ENCODE measurements at places on chromosomes 7 and 10.

- DNase-seq = no peak
Measured at GRCh38 chr7:15855525-15856109, 169.1 kb upstream of the MEOX2 start.

DNA sequence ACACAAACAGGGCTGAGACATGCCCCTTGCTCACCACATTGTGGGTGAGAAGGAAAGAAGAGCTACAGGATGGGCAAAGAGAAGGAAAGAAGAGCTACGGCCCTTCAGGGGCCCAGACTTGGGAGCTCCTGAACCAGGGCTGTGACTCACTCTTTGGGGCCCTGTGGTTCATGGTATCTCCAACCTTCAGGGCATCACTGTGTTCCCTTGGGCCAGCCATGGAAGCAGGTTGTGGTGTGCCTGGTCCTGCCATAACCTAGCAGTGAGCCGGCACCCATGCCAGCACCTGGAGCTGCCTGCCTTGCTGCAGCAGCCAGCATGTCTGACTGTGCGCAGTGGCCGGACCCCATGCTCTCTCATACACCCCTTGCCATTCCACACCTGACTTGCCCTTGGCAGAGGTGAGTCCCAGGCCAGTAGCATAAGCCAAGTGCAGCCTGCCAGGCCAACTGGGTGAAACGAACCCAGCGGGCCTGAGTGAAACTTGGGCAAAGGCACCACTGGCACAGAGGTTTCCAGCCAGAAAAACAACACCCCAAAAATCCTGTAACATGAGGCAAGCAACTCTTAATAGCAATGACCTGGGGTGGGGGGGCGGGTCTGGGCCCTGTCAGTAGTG lies 89.0 kb upstream of the CACUL1 start:
- no peak for DNase-seq

GRCh38 chr7:13898957-13899670 lies 90.4 kb downstream of the ETV1 start:
- no peak for DNase-seq

- no peak for DNase-seq
Measured at GRCh38 chr7:133698127-133698526, 429.0 kb upstream of the LRGUK start.

DNA sequence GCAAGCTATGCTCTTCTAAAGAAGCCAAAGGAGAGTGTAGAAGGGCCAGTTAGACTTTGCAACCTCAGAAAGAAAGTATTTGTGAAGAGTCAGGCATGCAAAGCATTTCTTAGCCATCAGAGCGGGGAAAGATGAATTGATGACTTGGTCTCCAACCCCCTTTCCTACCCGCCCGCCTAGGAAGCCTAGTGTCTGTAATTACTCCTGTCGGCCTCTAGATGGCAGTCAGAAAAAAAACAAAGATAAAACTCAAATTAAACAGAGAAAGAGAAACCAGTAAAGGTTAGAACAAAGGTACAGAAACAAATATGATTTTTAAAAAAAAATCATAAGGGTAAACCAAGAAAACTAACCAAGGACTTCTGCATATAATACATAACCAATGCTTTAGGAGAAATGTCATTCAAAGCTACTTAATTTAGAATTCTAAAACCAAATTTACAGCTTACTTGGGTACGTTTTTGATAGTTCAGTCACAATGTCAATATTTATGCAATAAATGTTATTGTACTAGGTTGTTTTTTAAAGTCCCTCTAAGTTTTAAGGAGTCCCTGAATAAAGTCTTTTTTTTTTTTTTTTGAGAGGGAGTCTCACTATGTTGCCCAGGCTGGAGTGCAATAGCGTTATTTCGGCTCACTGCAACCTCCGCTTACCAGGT lies 97.6 kb downstream of the LYZL1 start:
- no peak for DNase-seq

- DNase-seq = peak; percentile 77
Measured at GRCh38 chr10:101066146-101066895, 4.5 kb downstream of the KAZALD1 start.

- no peak for DNase-seq
Measured at GRCh38 chr7:158448430-158449100, 139.1 kb downstream of the PTPRN2 start.

DNA sequence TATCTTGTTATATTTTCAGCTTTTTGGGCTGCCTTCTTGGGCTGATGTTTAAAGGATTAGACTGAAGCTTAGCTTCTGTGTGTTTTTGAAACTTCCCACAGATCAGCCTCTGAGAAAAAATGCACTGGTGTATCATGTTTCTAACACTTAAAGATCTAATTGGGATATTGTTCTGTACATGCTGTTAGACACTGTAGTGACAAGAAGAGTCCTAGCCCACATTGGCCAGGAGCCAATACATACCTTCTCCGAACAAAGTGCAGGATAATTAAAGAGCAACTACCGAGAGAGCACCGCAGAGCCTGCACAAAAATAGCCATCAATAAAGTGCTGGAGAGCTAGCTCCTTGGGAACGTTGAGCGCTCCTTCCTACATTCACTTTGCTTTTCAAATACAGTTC lies 289.4 kb upstream of the SP8 start:
- no peak for DNase-seq

GRCh38 chr7:100429637-100430492 lies at the start of gene MEPCE:
Gene MEPCE (plus strand): TSS chr7:100429831. CDS start chr7:100430019, 188 bp downstream.
- DNase-seq = peak; percentile 99

- peak; percentile 43 for DNase-seq
Measured at GRCh38 chr10:122142641-122143237, 128.4 kb upstream of the BTBD16 start.

GRCh38 chr7:129789000-129789399 lies 163.8 kb downstream of the UBE2H start:
- no peak for DNase-seq

DNA sequence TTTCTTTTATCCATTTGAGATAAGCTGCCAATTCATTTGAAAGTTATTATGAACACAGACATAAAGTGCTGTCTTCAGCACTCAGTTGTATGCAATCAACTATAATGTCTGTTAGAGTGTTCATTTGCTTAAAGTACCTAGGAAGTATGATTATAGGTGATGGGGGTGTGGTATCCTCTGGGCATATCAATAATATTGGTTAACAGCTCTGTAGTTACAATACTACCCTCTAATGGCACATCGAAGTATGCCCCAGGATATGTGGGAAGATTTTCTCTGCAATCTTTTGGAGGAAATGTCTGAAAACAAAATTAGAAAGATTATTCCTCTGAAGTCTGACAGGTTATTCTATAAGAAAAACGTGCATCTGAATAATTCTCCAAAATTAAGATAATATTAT lies 429.7 kb downstream of the ARL4A start:
- DNase-seq = no peak

- peak; percentile 88 for DNase-seq
Measured at GRCh38 chr10:63030536-63030935, 102.6 kb upstream of the NRBF2 start.

DNA sequence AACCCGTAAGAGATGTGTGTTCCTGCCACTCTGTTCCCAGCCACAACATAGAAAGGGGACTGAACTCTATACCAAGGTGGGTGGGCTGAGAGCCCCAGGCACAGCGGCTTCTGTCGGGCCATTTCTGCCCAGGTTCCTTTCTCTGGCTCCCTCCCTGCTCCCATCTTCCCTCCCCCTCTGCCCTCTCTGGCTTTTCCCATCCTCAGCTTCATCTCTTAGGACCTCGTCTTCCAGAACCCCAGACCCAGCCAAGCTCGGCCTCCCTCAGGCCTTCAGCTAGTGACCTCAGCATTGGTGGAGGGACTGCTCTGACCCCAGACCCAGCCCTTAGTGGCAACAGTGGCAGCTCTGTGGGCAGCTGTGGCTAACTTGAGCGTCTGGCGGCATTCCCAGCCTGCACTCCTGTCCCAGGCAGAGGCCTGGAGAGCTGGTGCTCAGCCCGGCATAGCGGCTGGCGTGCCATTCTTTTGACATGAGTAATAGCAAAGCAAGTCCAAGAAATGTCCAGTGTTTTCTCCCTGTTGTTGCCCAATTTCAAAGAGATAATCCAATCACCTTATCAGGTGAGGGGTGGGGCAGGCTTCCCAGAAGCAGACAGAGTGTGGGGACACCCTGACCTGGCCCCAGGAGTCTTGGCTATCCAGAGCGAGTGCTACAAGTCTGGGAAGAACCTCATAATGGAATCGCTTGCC lies 15.9 kb downstream of the PTPRE start:
- DNase-seq = no peak

- DNase-seq = no peak
Measured at GRCh38 chr7:128955981-128956380, 18.3 kb downstream of the IRF5 start.

- peak; percentile 61 for DNase-seq
Measured at GRCh38 chr10:93463723-93464476, 18.2 kb downstream of the MYOF start.

GRCh38 chr7:21414795-21415393 lies 13.0 kb upstream of the SP4 start:
- no peak for DNase-seq

DNA sequence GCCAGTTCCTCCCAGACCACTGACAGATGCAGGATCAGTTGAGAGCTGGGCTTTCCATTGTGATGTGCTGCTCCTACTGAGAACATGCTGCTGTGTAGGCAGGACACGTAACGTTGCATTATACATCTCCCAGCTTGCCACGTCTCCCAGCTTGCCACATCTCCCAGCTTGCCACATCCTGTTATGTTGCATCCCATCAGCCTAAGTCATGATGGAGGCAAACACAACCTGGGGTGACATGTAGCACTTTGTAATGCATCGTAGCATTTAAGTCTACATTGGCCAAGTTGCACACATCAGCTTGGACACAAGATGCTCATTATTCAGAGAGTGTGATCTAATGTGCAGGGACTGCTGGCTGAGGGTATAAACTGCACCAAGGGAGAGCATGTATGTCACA lies 73.3 kb upstream of the CHCHD3 start:
- no peak for DNase-seq

DNA sequence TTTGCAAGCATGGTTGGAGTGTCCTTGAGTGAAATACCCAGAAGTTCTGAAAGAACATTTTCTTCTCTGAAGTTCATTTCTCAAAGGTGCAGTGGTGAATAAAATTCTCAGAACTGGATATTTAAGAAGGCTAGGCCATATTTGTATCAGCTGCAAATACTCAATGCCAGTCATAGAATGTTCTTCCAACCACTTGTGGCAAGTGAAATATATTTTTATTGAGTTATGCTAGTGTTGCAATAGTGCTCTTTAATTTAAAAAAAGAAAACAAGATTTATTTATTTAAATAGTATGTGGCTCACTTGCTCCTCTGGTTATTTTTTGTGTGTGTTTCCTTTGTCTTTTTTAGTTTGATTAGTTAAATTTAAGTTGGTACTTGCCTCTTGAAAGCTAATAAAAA lies 64.5 kb downstream of the PALS2 start:
- no peak for DNase-seq

GRCh38 chr7:41292487-41292886 lies 410.4 kb downstream of the INHBA start:
- no peak for DNase-seq

DNA sequence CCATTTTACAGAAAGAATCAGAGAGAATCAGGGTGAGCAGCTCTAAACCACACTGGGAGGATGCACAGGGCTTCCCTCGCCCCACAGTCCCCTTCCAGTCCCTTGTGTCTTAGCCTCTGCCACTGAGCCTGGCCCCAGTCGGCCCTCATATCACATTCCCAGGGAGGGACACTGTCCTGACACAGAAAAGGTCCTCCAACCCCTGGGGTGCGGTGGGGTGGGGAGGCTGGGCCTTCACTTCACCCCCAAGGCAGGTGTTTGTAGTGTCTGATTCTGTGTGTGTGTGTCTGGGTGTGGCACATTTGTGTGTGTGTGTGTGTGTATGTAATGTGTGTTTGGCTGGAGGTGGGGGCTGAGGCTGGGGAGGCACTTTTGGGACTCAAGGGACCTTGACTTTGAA lies 1.8 kb upstream of the KCP start:
- DNase-seq = no peak

DNA sequence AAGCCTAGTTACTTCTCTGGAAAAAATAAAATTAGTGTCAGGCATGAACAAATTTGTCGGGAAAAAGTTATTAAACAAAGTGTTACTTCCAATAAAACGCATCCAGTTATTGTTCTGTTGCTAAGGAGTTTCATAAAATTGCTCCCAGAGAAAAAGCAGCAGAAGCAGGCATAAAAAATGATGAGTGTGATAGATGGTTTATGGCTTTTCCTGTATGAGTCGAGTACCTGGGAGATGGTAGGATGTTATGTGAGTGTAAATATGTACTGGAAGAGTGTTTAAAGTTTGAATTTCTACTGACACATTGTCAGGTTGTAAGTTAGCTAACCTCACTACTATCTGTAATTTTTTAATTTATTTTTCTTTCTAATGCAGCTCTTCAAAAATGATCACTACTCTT lies 390.7 kb downstream of the ARL4A start:
- DNase-seq = no peak

- no peak for DNase-seq
Measured at GRCh38 chr7:5523052-5523711, 99.5 kb upstream of the TNRC18 start.

- no peak for DNase-seq
Measured at GRCh38 chr10:33288127-33288526, 46.3 kb downstream of the NRP1 start.

DNA sequence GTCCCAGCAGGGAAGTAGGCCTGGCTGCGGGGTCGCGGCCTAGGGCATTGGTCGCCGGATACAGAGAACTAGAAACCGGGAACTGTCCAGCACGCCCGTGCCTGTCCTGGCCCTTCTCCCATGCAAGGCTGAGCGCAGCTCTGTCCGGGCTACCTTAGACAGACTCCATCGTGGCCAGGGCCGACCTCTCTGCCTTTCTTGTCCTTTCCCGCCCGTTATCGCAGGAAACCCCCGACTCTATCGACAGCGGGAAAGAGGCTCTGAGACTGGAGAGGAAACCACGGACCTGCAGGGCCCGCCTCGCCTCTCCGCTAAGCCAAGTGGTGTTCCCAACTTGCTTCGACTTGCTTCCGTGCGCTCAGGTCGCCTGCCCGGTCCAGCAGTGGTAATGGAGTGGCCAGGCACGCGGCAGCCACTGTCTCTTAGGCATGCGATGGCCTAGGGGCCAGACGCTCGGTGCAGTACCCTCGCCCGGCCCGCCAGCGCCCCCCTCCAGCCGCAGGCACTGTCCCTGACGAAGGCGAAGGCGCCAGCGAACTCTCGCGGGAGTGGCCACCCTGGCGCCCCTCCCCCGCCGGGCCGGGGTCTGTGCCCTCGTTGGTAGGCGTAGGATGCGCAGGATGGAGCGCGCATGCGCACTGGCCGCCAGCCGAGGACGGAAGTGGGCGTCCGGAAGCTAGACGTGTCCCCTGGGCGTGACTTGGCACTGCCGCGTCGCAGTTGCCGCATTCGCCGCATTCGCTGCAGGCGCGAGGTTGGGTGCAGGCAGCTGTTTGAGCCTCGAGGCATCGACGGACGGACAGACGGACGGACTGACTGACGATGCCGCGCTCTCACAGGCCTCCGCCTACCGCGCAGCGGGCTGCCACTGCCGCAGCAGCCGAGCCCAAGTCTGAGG lies 54.4 kb downstream of the MCMBP start:
- DNase-seq = peak; percentile 95

DNA sequence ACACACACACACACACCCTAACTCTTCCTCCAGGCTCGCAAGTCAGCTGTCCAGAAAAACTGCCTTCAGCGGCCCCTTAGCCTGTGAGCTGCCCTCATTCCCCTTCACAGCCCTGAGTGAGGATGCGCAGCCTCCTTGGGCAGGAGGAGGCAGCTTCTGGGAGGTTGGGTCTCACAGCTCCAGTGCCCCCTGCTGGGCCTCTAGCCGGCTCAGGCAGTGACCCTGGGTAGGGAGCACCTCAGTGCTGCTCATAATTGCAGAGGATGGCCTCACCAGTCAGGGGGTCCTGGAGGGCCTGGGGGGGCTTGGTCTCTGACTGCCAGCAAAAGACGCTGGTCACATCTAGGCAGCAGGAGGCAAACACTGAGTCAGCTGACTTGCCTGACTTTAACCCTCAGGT lies 43.7 kb downstream of the ZNF273 start:
- peak; percentile 25 for DNase-seq

All from lung (tissue), 17 donors.